Endothelial cell (in vitro differentiated cells): ENCODE measurements at places on chromosomes 16 and 17. TPM values are rescaled to one million over a fixed set of nuclear protein-coding genes. Genes with fewer than 3 reads are reported as not detected.

DNA sequence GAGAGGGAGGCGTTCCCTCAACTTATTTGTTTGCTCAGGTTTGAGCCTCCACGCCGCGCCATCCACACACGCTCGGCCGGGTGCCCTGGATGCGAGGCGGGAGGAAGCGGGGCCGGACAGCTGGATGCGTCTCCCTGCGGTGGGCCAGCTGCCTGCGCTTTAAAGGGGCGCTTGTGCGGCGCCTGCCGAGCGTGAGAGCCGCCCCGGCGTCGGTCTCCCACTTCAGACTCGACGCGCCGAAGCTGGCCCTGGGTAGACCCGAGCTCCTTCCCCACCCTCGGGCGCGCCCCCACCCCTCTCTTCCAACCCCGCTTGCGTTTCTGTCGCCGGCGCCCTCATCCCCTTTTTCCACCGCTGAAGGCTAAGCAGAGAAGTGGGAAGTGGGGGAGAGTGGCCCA is 527 bp upstream of the CHAD start:
- DNase-seq: no peak

- DNase-seq: peak; percentile 11
Observed at GRCh38 chr16:71526111-71526631, at the start of gene CHST4. Gene CHST4, plus strand, starts transcription at chr16:71526426. Its CDS starts 10,252 bp downstream, at chr16:71536678.

Gene HSPB9
- total RNA-seq: not detected

DNA sequence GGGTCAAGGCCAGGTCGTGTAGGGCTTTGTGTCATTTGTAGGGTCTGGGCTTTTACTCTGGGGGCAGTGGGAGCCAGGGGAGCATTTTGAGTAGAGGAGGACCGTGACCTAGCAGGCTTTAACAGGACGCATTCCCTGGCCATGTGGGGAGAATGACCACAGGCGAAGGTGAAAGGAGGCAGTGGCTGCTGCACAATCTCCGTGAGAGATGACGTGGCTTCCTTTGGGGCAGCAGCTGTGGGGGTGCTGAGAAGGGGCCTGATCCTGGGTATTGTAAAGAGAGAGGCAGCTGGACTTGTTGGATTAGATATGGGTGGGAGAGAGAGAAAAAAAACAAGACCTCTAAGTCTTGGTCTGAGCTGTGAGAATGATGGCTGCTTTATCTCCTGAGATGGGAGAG is 46.0 kb downstream of the KATNIP start:
- no peak for DNase-seq

Gene SLC25A10
- 6.7 TPM for total RNA-seq

GRCh38 chr16:19086322-19087199 is 19.1 kb downstream of the COQ7 start:
- DNase-seq: peak; percentile 93

DNA sequence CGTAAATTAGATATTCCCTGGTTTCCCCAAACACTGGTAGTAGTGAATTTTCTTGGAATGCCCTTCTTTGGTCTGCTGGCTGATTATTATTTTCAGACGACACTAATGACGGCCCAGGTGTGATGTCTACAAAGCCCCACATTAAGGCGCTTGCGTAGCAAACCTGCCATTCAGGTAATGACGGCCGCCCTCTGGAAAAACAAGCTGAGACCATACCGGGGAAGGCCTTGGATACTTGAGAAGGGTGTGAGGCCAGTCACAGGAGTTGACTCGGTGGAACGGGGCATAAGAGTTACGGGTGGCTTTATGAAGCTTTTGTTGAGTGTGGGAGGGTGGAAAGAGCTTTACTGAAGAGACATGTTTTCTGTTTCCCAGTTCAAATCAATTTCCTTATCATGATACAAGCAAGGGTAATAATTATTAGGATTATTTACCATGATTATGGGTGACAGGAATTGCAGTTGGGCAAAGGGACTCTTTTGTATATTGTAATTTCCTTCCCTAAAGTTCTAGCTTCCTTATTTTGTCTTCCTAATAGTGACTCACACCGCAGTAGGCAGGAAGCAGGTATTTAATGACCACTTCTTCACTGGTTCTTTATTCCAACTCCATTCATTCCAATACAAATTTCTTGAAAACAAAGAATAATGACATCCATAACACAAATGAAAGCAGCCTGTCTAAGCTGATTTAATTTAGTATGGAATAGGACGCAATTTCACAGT is 24.8 kb downstream of the KRT23 start:
- no peak for DNase-seq

GRCh38 chr16:6232056-6232455 is 1100.6 kb upstream of the RBFOX1 start:
- no peak for DNase-seq

- no peak for DNase-seq
Observed at GRCh38 chr16:35370617-35371016, 1911.2 kb downstream of the TP53TG3F start.

DNA sequence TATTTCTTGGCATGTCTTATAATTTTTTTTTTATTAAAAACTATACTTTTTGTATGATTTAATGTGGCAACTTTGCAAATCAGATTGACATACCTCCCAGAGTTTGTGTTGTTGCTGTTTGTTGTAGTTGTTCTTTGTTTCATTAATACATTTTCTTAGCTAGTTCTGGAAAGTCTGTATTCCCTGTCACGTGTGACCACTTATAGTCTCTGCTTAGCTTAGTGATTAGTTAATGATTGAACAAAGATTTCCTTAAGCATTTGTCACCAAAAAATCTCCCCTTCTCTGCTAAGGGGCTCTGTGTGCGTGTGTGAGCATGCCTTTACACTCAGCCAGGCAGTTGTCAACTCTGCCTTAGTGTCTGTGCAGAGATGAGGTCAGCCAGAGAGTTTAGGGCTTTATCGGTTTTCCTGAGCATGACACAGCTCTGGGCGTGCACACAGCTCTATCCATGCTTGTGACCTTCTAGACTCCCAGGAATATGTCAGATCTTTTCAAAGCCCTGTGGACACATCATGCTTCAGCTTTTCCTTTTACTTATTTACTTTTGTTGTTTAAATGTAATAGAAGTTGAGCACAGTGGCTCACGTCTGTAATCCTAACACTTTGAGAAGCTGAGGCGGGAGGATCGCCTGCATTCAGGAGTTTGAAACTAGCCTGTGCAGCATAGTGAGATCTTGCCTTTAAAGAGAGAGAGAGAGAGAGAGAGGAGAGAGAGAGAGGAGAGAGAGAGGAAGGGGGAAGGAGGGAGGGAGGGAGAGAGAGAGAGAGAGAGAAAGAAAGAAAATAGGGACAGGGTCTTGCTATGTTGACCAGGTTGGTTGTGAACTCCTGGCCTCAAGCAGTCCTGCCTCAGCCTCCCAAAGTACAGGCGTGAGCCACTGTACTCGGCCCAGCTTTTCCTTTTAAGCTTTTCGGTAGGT is 21.9 kb downstream of the DNAI2 start:
- DNase-seq: no peak

GRCh38 chr17:43784068-43784467 is 3.8 kb downstream of the CFAP97D1 start:
- DNase-seq: no peak

DNA sequence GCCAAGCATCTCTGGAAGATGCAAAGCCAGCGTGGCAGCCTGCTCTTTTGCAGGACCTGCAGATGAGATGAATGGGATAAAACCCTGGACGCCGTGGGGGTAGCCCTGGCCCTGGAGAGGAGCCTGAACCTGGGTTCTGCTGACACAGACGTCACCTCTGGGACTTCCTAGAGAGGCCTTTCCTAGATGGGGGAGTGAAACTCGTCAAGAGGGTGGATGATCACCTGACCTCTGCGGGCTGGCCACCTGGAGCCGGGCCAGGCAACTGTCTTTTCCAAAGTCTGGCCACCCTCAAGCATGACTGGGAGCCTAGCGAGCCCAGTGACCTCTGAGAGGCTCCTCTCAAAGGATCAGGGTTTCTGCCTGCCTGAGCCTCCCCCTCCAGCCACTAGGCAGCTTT is 529.0 kb downstream of the KCNJ18 start:
- no peak for DNase-seq

DNA sequence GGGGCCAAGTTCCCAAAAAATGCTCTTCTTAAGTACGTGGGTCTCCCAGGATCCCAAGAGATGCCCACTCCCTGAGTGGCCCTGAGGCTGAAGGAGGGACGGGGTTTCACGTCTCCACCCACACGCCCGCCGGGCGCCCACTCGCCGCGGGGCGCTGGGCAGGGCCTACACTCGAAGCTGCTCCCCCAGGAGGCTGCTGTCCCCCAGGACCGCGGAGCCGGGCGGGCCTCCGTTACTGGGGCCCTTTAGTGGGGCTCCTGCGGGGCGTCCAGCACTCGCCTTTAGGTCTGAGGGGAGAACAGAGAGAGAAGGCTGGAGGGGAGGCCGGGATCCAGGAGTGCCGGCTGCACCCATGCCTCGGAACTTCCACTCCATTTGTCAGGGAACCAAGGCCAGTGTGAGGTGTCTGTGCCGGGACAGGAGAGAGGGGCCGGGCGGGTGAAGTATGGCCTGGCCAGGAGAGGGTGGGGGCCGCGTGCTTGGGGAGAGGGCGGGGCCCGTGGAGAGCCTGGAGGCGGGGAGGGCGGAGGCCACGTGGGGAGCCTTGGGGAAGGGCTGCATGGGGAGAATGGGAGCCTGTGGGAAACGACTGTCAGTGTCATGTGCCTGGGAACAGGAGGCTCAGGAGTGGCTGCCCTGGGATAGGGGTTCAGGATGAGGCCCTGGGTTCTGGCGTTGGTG is 18.8 kb downstream of the NUBP1 start:
- DNase-seq: no peak
